ENCODE measurements at places on chromosomes 7 and 10. TPM values are rescaled to one million over a fixed set of nuclear protein-coding genes. Genes with fewer than 3 reads are reported as not detected.

Gene SLC4A2
- total RNA-seq = 206 TPM

Gene BMPER
- total RNA-seq = 7.6 TPM

Gene CNTNAP2
- total RNA-seq = 0.06 TPM

Gene STEAP1
- total RNA-seq = 15.8 TPM

Gene MBL2
- total RNA-seq = not detected

Gene GNB2
- 251 TPM for total RNA-seq

Gene HYAL4
- not detected for total RNA-seq

Gene ABCB4
- not detected for total RNA-seq

Gene LAMB4
- 0.37 TPM for total RNA-seq

Gene MGAM2
- not detected for total RNA-seq

Gene WNT16
- not detected for total RNA-seq

Gene SH2D4B
- total RNA-seq = not detected

Gene SORBS1
- 0.48 TPM for total RNA-seq

Gene NPFFR1
- total RNA-seq = 0.01 TPM

Gene NUTM2B
- total RNA-seq = 0.50 TPM

Gene ABCB1
- total RNA-seq = 0.09 TPM

Gene ZNF365
- 1.2 TPM for total RNA-seq

Gene TAS2R41
- total RNA-seq = not detected

Gene SPDYE1
- not detected for total RNA-seq

Gene GPNMB
- 3.2 TPM for total RNA-seq

Gene TBXAS1
- 11.0 TPM for total RNA-seq

Gene NFE2L3
- 10.0 TPM for total RNA-seq

Gene ANKRD2
- 4.2 TPM for total RNA-seq

Gene UCMA
- not detected for total RNA-seq

Gene MKX
- total RNA-seq = not detected

Gene NRBF2
- 21.4 TPM for total RNA-seq

Gene PALD1
- 5.9 TPM for total RNA-seq

Gene GPR146
- 2.1 TPM for total RNA-seq

Gene CDC14C
- not detected for total RNA-seq

Gene COL13A1
- total RNA-seq = 0.27 TPM

Gene OLAH
- total RNA-seq = not detected

Gene IDI2
- total RNA-seq = not detected

Gene RSPH10B2
- total RNA-seq = 0.28 TPM

Gene KEL
- not detected for total RNA-seq

Gene RET
- total RNA-seq = 0.50 TPM

Gene ZNF736
- total RNA-seq = 0.01 TPM

Gene ACTR3C
- not detected for total RNA-seq

Gene WDR37
- 7.9 TPM for total RNA-seq

Gene AKR1C4
- total RNA-seq = 0.18 TPM

Gene SEC24C
- 63.9 TPM for total RNA-seq

Gene SKAP2
- total RNA-seq = 17.4 TPM

Gene NMT2
- 27.0 TPM for total RNA-seq

Gene DNAH11
- 0.26 TPM for total RNA-seq

Gene C10orf62
- not detected for total RNA-seq

Gene PDE1C
- total RNA-seq = 7.1 TPM

Gene GPER1
- 0.79 TPM for total RNA-seq

Gene PPP1R3C
- total RNA-seq = 16.8 TPM

Gene NUDT13
- 3.0 TPM for total RNA-seq
